ENCODE measurements at places on chromosomes 5 and 9. TPM values are rescaled to one million over a fixed set of nuclear protein-coding genes. Genes with fewer than 3 reads are reported as not detected.

DNA sequence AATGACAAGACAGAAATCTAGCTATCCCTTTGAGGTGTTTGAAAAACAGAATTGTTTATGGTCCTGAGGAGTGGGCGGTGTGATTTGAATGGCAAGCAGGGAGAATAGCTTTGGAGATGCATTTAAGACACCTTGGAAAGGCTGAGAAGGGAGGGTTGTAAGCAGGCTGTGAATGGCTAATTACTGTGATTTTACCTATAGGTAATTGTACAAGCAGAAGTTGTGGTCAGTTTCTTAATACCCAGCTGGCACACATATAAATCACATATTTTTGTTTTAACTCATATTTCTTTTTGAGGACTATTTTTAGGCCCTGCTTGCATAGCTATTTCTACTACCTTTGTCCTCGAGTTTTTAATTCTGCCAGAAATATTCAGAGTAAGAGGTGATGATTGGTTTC is 248.6 kb downstream of the KDM4C start:
- H3K27ac ChIP-seq: no peak overlapping the region
- H3K27me3 ChIP-seq: no peaks in the 10 kb centered on the region
- no peak for DNase-seq
- no peak overlapping the region for H3K4me3 ChIP-seq
- no peaks in the 10 kb centered on the region for H3K4me1 ChIP-seq

The PCDHA10 gene
- total RNA-seq: 3.1 TPM

- H3K27me3 ChIP-seq: no peaks in the 10 kb centered on the region
- H3K36me3 ChIP-seq: no peaks in the 10 kb centered on the region
- no peak overlapping the region for H3K27ac ChIP-seq
- no peak overlapping the region for H3K4me3 ChIP-seq
These were observed 129.1 kb upstream of the FSTL4 start for GRCh38 chr5:133741396-133741795.

DNA sequence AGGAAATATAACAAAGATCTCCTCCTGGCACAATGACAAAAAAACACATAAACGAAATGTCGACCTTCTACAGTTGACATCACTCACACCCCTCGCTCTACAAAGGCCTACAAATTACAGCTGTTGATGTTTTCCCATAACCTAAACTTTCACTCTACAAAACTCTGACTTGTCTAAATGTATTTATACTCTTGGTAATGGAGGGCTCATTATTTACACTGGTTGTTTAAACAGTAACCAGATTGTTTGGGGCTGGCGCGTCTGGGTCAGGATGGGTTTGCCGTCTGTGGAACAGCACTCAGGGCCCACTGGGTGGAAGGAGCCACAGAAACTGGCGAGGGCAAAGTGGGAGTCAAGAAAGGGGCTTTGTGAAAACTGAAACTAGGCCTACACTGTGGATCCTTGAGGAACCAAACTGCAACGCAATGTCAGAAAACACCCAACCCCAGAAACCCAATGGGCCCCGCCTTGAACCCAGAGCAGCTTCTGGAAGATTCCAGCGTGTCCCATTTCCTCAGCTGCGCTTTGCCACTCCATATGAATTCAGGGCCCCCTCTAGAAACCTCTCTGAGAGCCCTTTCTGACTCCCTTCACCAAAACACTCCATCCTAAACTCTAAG is 136.7 kb downstream of the ROR2 start:
- H3K36me3 ChIP-seq: no peaks in the 10 kb centered on the region
- H3K4me3 ChIP-seq: no peak overlapping the region
- H3K4me1 ChIP-seq: peaks cover 9% of the 10 kb centered on the region
- no peak for DNase-seq
- H3K27me3 ChIP-seq: no peaks in the 10 kb centered on the region
- peak overlapping the region; percentile 53 for H3K27ac ChIP-seq

The IFNA13 gene
- total RNA-seq: not detected

- H3K36me3 ChIP-seq: no peaks in the 10 kb centered on the region
- no peak overlapping the region for H3K4me3 ChIP-seq
- no peak overlapping the region for H3K27ac ChIP-seq
These were observed 5.8 kb upstream of the ZBTB43 start for GRCh38 chr9:126799034-126799433.

- no peaks in the 10 kb centered on the region for H3K4me1 ChIP-seq
- no peak overlapping the region for H3K27ac ChIP-seq
- no peaks in the 10 kb centered on the region for H3K36me3 ChIP-seq
- no peak overlapping the region for H3K4me3 ChIP-seq
- DNase-seq: no peak
These were observed 20.2 kb downstream of the ZNF474 start for GRCh38 chr5:122149321-122150090.

DNA sequence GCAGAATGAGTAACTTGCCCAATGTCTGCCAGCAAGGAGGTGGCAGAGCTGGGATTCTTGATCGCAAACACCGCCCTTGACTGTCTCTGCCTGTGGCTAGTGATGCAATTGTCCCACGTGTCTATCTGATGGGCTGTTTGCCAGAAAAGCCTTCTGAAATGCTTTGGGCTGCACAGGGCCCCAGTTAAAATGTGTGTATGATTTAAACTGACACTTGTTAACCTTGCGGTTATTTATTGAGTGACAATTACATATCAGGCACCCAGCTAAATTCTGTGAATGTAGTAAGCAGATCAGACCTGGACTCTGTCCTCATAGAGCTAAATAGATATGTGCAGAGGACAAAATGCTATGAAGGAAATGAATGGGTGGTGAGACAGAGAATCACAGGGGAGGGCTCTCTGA is 11.6 kb upstream of the IL12B start:
- no peak overlapping the region for H3K27ac ChIP-seq
- no peaks in the 10 kb centered on the region for H3K36me3 ChIP-seq
- no peaks in the 10 kb centered on the region for H3K27me3 ChIP-seq
- H3K4me1 ChIP-seq: no peaks in the 10 kb centered on the region
- H3K4me3 ChIP-seq: no peak overlapping the region

DNA sequence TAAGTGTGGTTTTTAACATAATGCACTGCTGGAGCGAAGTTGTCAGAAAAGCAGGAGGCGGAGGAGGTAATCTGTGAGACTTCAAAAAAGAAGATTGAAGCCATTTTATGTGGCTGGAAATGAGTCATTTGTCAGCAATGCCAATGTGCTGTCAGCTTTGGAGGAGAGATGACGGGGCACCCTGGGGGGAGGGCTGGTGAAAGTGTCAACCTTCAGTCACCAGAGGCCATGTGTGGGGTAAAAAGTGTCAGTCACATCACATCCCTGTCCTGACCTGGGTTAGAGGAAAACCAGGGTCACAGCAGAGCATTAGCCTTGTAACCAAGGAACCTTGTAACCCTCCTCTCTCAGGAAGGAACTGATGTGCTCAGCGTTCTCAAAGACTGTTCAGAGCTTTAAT is 59.1 kb downstream of the TLR4 start:
- H3K27me3 ChIP-seq: no peaks in the 10 kb centered on the region
- DNase-seq: no peak
- H3K27ac ChIP-seq: no peak overlapping the region
- H3K4me1 ChIP-seq: no peaks in the 10 kb centered on the region
- no peaks in the 10 kb centered on the region for H3K36me3 ChIP-seq

GRCh38 chr5:115333164-115333563 is 36.7 kb upstream of the CCDC112 start:
- no peak for DNase-seq
- H3K36me3 ChIP-seq: no peaks in the 10 kb centered on the region
- H3K4me3 ChIP-seq: no peak overlapping the region
- no peak overlapping the region for H3K27ac ChIP-seq
- no peaks in the 10 kb centered on the region for H3K27me3 ChIP-seq

- DNase-seq: no peak
- H3K27me3 ChIP-seq: no peaks in the 10 kb centered on the region
- no peaks in the 10 kb centered on the region for H3K36me3 ChIP-seq
- no peaks in the 10 kb centered on the region for H3K4me1 ChIP-seq
These were observed 399.5 kb downstream of the ENC1 start for GRCh38 chr5:74240783-74241750.

DNA sequence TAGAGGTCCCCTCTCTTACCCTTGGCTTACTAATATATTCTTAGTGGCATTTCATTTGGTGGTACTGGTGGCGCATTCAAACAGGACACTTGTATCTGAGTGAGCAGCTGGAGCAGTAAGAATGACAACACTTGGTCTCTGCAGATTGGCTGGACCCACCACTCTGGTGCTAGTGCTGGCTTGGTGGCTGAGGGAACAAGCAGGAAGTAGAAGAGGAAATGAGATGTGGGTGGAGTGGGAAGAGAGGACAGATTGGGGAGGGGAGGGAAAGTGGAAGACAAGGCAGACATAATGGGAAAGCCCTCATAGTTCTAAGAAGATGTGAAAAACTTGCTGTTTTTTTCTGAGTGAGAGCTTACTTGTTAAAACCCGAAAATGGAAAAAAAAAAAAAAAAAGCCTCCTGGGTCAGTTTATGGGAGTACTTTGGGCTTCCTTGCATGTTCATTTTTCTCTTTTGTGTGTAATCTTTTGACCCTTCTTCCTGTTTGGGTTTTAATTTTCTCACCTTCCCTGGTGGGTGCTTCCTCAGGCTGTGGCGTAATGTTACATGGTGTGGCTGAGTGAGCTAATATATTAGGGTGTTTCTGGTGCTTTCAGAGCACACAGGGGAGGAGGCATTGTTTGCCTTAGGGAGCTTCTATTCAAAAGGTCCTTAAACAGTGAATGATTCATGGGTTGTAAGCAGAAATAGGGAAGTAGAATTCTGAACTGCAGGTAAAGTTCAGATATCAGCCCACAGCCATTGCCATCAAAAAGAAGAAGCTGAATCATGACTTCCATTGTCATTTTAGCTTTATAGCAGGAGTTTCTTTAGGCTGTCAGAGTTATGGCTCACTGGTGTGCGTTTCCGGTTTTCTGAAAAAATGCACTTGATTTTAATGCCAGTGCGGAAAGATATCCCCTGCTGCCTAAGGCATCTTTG is 52.3 kb downstream of the TLE4 start:
- no peaks in the 10 kb centered on the region for H3K4me1 ChIP-seq
- H3K36me3 ChIP-seq: no peaks in the 10 kb centered on the region

DNA sequence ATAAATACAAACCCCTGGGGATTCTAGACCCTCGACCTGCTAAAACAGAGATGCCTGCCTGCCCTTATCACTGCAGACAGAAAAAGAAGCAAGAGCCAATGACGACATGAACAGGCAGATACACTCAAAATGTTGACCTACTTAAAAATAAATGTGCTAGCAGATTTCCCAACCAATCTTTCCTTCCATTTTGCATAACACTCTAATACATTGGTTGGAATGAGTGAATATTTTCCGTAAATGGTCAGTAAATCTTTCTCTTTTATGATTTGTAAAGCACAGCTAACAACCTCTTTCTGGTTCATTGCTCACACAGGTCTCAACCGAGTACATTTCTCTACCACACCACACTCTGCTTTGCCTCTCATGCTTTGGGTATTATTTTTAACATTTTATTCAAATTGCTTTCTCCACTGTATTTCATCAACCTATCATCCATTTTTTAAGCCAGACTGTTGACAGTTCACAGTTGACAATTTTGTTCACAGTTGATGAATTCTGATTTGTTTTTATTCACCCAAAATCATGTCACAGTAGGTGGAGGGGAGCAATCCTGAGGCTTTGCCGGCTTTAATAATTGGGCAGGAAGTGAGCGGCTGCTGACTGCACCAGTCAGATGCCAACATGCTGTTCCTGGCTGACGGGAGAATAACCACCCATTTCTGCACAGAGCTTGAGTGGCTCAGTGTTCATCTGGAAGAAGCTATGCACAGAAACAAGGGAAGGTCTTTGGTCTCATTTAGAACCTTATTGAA is 426.6 kb downstream of the SPOCK1 start:
- DNase-seq: no peak
- no peaks in the 10 kb centered on the region for H3K36me3 ChIP-seq
- H3K4me3 ChIP-seq: no peak overlapping the region
- no peaks in the 10 kb centered on the region for H3K27me3 ChIP-seq
- peak overlapping the region; percentile 82 for H3K27ac ChIP-seq
- H3K4me1 ChIP-seq: no peaks in the 10 kb centered on the region

The PCDHGA10 gene
- 8.9 TPM for total RNA-seq

The MOB3B gene
- total RNA-seq: 9.7 TPM

The FGD3 gene
- total RNA-seq: 0.29 TPM

DNA sequence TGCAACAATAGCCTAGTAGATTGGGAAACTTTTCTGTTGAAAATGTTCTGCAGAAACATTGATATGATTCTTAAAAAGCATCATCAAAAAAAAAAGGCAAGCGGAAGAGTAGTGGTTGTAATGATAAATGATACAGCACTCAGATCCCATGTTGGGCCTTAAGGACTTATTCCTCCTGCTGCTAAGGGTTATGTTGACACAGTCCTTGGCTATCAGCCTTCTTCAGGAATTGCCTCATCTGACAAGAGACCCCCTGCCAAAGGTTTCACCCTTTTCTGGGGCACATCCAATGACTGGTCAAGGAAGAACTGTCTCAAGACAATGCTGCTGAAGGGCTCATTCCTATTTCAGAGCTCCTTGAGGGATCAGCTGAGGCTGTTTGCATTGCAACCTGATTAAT is 44.3 kb upstream of the MAMDC2 start:
- H3K4me3 ChIP-seq: no peak overlapping the region
- no peaks in the 10 kb centered on the region for H3K27me3 ChIP-seq
- no peaks in the 10 kb centered on the region for H3K36me3 ChIP-seq

The SH2D3C gene
- 3.6 TPM for total RNA-seq

DNA sequence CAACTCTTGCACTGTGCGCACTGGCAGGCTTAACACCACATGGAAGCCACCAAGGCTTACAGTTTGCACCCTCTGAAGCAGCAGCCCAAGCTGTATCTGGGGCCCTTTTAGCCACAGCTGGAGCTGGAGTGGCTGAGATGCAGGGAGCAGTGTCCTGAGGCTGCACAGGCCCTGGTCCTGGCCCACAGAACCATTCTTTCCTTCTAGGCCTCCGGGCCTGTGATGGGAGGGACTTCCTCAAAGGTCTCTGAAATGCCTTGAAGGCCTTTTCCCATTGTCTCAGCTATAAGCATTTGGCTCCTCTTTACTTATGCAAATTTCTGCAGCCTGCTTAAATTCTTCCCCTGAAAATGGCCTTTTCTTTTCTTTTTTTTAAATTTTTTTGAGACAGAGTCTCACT is 104.4 kb upstream of the CPLX2 start:
- H3K4me1 ChIP-seq: no peaks in the 10 kb centered on the region
- H3K27ac ChIP-seq: no peak overlapping the region
- no peaks in the 10 kb centered on the region for H3K27me3 ChIP-seq
- H3K4me3 ChIP-seq: no peak overlapping the region
- no peak for DNase-seq

The OTP gene
- total RNA-seq: not detected

- no peak overlapping the region for H3K27ac ChIP-seq
- H3K4me1 ChIP-seq: no peaks in the 10 kb centered on the region
- no peaks in the 10 kb centered on the region for H3K36me3 ChIP-seq
- no peak overlapping the region for H3K4me3 ChIP-seq
- H3K27me3 ChIP-seq: no peaks in the 10 kb centered on the region
These were observed 64.4 kb upstream of the PCAT7 start for GRCh38 chr9:94490465-94490864.

- H3K27ac ChIP-seq: no peak overlapping the region
- no peaks in the 10 kb centered on the region for H3K36me3 ChIP-seq
- DNase-seq: no peak
- no peak overlapping the region for H3K4me3 ChIP-seq
- no peaks in the 10 kb centered on the region for H3K4me1 ChIP-seq
- no peaks in the 10 kb centered on the region for H3K27me3 ChIP-seq
These were observed 194.5 kb upstream of the OTULINL start for GRCh38 chr5:14386884-14387624.

The NEUROG1 gene
- not detected for total RNA-seq

All from uterus (tissue), 4 donors.